SIG-M5 (cell line): ENCODE measurements at places on chromosomes 1 and 21.

- no peak for DNase-seq
Observed at GRCh38 chr1:20740781-20741180, 8.3 kb upstream of the SH2D5 start.

- DNase-seq: no peak
Observed at GRCh38 chr1:1264868-1265272, 8.8 kb downstream of the UBE2J2 start.

DNA sequence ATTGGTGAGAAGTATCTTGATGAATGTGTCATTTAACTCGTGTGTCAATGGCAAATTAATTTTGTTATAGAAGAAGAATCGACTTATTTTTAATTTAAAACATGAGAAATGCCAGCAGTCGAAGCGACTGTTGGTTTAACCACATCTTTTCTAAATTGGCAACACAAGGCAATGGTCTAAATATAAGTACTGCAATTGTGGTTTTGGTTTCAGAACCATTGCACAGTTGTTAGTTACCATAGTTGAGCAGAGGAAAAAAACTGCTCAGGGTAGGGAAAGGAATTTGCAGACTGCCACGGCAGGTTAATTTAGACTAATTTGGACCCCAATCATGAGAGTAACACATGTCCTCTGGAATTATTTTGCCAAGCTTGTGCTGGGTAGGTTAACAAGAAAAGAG is 185.6 kb upstream of the RUNX1 start:
- no peak for DNase-seq

DNA sequence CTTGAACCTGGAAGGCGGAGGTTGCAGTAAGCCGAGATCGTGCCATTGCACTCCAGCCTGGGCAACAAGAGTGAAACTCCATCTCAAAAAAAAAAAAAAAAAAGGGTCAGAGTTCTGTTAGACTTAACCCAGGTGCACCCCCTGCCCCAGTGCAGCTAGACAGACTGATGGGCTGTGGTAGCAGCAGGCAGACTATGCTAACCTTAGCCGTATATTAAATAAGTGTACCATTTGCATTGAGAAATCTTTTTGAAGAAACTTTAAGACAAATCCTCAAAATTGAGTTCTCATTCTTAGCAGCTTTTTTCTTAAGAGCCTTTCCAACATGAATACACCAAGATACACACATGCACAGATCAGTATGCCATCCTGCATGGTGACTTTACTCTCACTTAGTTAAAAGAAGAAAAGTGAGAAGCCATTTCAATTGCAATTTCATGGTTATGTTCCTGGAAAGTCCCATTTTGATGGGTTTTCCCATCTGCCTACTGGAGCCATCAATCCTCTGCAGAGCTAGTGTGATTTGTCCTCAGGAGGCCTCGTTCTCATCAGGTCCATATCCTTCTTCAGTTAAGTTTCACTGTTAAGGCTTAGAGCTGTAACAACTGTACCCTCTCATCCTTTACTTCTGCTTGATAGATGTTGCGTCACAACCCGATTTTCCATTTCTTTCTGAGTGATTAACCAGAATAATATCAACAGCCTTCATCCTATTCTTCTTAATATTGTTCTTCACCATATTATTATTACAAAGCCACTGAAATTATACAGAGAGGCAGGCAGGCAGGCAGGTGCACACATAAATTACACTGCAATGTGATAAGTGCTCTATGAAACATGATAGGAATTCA is 7.3 kb downstream of the FCRLB start:
- no peak for DNase-seq

GRCh38 chr1:118250232-118250631 is 65.2 kb upstream of the SPAG17 start:
- DNase-seq: no peak

GRCh38 chr1:157352216-157352615 is 200.1 kb downstream of the FCRL5 start:
- DNase-seq: no peak

- DNase-seq: peak; percentile 97
Observed at GRCh38 chr21:33434770-33435360, 31.7 kb downstream of the IFNGR2 start.

DNA sequence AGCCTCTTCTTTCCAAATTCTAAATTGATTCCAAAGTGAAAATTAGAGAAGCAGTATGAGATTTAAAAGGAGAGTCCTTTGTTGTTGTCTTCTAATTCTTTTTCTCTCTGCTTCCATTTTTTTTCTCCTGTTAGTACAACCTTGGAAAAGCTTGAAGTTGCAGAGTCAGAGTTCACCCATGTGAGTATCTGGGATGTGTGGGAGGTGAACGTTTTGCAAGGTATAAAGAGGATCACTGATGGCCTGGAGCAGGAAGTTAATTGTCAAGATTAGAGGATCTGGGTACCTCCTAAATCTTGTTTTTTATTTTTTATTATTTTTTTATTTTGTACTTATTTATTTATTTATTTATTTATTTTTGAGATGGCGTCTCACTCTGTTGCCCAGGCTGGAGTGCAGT is 7.7 kb upstream of the PSMD4 start:
- DNase-seq: no peak
